NCI-H2081 (cell line): ENCODE measurements at places on chromosomes 3 and 15.

DNA sequence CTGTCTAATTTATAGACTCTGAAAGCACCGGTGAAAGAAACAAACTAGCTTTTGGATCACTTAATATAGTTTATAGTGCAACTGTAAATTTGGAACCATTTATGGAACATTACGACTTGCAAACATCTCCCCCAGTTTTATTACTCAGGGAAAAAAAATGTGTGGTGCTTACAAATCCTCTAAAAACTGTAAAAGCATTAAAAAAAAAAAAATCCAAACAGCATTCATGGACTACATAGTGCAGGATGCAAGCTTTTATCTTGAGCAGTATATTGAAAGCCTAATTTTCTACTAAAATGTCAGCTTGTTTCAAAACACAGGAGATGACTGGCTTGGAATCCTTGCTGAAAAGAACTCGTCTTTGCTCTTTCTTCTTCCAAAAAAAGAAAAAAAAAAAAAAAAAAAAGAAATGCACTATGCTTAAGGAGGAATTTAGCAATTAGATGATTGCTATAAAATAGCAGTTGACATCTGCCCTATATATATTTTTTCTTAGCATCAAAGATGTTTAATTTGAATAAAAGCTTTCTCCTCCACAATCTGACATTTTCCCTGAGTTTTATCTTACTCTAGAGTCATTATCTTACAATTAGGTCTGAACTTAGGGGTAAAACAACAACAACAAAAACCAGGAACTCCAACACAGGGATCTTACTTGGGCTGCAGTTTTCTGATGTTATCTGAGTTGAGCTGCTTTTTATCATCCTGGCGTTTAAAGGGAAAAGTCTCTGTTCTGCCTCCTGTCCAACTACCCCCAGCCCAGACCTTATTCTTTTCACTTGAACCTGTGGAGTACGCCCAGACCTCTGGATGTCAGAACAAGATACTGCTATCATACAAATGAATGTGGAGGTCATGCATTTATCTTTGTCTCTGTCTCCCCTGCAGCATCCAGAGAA, 62.6 kb upstream of the PDZRN3 start:
- no peak for DNase-seq

DNA sequence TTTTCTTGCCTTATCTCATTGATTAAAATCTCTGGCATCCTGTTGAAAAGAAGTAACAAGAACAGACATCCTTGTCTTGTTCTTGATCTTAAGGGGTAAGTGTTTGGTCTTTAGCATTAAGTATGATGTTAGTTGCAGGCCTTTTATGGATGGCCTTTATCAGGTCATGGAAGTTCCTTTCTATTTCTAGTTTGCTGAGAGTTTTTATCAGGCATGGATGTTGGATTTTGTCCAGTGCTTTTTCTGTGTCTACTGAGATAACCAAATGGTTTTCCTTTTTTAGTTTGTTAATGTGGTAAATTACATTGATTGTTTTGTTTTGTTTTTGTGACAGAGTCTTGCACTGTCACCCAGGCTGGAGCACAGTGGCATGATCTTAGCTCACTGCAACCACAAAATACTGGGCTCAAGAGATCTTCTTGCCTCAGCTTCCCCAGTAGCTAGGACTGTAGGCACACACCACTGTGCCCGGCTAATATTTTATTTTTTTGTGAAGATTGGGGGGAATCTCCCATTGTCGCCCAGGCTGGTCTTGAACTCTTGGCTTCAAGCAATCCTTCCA, 26.3 kb downstream of the MRAS start:
- no peak for DNase-seq

DNA sequence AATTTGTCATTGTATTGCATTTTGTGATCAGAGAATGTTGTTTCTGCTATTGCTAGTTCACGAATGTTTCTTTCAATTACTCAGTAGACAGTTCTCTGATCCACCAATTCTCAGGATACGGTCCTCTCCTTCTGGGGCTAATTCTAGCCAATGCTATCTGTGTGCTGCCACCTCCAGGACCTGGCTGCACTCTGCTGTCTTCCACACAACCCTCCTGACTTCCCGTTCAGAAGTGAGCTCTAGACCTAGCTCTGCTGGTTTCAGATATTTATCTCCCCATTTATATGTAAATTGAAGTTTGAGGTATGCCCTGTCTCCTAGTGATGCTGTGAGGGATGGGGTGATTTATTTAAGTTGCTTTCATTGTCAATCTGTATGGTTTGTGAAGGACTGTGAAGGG, 21.7 kb upstream of the UBL7 start:
- no peak for DNase-seq

GRCh38 chr3:99626417-99626788, 12.0 kb upstream of the COL8A1 start:
- no peak for DNase-seq

- no peak for DNase-seq
These were observed 31.1 kb upstream of the HHATL start for GRCh38 chr3:42733501-42734262.

DNA sequence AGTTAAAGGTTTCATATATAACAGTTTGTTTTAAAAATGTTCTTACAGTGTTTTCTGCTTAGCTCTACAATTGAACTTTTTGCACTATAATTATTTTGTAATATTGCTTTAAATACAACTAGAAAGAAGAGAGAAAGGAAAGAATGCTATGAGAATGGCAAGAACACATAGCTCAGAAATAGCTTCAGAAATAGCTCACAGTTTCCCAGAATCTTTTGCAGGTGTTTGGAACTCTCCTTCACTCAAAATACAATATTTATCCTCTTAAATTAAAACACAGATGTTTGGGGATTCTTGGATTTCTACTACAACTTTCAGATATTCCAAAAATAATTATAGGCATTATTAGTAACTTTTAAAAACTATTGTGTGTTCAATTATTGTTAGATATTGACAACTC, 658.0 kb upstream of the DPPA4 start:
- DNase-seq, result no peak

DNA sequence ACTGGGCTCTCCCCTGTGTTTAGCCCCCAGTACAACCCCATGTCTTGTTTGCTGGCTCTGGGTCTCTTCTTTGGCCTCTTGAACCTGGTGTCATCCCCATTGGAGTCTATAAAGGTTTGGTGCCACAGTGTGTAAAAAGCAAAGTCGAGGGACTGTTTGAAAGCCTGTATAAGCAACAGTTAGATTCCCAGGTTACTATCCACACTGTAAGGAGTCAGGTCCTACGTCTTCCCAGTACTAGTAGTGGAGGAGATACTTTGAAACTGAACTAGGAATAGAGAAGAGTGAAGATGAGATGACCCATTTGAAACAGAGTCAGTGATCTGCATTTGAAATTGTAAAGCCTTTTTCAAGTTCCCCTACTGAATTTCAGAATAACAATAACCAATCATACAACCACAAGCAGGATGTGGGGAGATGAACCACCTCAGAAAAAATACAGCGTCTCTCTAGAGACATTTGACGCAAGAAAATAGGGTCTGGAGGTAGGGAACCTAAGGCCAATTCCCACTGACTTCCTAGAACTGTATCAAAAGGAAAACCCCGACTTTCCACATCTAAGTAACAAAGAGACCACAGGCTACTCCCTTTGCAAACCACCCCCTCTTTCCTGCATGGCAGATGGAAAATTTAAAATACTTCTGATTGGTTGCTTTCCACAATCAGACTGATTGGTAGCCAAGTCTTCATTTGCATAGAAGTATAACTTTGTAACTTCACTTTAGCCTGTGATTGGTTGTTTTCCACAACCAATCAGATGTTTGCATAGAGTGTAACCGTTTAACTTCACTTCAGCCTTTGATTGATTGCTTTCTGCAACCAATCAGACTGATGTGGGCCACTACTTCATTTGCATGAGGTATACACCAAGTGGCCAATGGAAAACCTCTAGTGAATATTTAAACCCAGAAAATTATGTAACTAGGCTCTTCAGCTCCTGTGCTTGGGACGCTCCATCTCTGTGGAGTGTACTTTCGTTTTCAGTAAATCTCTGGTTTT, 49.9 kb upstream of the NEDD4 start:
- no peak for DNase-seq

DNA sequence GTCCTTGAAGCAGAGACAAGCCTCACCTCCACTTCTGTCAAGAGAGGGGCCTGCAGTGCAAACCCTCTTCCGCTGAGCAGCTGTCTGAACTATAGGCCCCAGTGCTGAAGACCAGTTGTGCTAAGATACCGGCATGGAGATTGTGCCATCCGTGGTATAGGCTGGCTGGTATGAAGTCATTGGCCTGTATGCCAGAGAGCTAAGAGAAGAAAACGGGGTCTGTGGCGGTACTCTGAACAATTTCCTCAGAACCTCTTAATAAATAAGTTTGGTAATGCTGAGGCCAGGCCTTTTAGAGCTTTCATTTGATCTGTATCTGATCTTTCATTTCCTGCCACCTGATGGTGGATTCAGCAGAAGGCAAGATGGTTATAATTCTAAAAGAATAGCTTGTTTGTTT, 123.0 kb downstream of the LRIG1 start:
- no peak for DNase-seq

DNA sequence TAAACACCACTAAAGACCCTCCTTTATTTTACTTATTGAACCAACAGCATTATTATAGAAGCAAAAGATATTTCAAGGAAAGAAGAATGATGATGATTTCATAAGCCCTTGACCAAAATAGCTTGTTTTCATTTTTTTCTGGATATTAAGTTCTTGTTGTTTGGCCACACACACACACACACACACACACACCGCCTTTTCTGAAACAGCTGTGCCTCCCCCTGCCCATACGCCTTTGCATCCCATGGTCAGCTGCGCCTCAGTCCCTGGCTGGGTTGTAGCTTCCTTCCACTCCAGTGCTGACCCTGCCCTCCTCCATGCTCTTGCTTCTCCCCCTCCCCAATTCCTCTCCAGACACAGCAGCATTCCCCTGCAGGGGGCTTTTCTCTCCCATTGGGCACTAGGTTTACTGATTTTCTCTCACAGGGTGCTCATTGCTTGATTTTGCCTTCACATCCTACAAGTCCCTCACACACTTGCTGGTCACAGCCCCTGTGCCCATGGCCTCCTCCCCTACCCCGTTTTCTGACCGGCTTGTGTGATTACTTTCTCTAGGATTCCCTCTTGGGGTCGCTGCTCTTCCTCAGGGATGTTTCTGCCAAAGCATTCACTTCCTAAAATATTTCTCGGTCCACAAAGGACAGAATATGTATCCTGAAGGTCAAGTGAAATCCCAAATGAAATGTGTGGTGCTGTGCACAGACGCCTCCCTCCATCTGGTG, 18.4 kb downstream of the MESP1 start:
- DNase-seq, result no peak

DNA sequence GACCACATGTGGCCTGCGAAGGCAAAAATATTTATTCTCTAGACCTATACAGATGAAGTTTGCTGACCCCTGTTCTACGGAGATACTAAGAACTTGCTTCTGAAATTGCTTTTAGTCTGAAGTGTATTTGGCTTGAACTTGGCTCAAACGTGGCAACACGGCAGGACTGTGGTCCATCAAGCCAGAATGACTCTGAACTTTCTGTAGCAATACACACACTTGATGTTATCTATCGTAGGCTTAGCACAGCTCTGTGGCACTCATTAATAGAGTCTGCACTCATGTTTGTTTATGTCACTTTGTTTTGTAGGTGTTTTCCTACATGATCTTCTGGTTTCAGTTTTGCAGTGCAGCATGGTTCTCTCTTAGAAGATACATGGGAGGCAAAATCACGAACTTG, 298.1 kb downstream of the ADAMTS17 start:
- no peak for DNase-seq

- DNase-seq, result no peak
These were observed 13.5 kb upstream of the PCOLCE2 start for GRCh38 chr3:142902356-142902755.

DNA sequence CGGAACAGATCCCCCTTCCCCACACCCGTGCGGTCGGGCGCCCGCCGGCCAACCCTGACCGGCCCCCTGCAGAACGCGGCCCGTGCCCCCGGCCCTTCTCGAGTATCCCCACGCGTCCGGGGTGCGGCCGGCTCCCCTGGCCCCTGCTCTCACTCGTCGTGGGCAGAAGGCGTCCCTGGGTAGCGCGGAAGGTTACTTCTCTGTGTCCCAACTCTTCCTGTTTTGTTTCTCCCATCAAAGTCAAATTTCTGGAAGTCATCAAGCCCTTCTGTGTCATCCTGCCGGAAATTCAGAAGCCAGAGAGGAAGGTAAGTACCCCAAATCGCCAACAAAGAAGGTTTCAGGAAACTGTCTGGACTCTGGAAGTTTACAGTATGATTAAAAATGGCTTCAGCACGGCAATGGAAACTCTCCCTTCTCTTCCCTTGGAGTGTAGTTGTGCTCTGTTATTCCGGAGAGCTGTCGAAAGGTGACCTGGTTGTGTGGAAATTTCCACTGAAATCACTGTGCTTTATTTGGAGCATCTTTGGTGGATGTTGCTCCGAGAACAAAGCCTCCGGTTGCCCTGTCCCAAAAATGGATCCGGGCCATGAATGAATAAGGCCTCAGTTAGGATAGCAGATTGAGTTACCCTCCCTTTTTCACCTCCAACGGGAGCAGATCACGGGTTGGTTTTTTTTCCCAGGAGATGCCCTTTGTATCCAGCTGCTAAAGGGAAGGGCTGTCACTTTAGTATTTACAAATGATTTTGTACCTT, 536 bp downstream of the SEC61A1 start:
- peak; percentile 19 for DNase-seq
